ENCODE measurements at places on chromosomes 12 and 14. TPM values are rescaled to one million over a fixed set of nuclear protein-coding genes. Genes with fewer than 3 reads are reported as not detected.
A peak's percentile ranks its signal among the peaks of the same experiment; 100 is the strongest.

DNA sequence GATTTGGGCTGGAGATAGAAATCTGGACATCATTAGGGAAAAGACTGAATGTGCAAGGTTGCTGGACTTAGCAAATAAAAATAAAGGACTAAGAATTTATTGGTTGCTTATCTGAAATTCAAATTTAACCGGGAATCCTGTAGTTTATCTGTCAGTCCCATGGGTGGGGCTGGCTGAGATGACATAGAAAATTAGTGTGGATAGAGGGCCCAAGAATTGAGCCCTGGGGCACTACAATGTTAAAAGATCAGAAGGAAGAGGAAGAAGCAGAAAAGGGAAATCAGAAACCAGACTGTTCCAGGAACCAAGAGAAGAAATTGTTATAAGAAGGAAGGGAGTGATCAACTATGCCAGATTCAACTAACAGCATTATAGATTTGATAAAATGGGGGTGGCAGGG lies 96.7 kb upstream of the CCDC196 start:
- no peak for DNase-seq

DNA sequence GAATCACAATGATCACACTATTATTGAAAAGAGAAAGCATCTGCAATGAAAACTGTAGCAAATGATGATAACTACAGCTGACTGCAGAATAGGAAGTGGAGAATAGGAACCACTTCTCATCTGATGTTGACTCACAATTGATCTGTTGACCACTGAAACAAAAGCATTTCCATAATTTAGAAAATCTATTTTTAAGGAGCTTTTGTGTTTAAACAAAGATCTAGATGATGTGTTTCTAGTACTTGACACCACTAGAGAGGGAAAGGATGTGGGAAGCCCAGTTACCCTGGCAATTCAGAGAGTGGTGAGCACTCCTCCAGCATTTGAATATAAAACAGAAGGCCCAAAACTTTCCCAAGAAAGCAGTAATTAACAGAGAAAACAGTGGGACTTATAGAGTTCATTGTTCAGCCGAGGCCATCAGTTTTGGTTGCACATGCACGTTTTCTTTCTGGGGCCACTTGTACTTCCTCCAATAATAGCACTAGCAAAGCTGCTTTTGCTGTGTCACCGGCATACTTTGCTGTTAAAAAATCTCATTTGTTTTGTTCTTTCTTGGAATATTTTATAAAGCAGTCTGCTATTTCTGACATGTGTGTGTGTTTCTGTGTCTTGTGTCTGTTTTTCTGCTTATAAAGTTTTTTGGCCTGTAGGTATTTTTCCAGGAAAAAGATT lies 76.1 kb upstream of the HECTD1 start:
- DNase-seq: no peak

GRCh38 chr12:126588586-126589249 lies 1523.5 kb downstream of the AACS start:
- no peak for DNase-seq

DNA sequence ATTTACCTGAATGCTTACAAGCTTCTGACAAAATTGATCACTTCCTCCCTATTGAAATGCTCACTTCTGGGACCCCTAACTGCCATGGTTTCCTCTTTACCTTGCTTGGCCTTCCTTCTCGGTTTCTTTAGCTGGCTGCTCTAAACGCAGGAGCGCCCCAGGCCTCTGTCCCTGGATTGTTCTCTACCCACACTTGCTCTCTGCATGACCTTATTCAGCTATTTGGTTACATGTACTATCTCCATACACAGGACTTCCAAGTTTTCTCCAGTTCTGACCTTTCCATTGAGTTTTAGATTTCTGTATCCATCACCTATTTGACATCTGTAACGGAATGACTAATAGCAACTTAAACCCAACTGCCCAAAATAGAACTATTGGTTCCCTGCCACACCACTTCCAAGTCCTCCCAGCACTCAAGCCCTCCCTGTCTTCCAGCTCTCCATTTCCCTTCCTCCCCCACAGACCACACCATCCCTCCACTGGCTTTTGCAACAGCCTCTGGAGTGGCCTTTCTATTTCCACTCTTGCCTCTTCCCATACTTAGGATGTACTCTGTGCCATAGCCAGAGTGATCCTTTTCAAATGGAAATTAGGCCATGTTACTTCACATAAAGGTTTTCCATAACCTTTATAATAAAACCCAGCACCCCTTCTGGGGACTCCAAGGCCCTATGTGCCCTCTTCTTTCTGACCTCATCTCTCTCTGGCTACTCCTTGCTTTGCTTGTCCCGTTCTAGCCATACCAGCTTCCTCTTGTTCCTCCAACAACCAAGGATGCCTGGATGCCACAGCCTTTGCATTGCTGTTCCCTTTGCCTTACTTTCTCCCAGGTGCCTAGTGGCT lies 202.2 kb downstream of the AEBP2 start:
- no peak for DNase-seq

- no peak for DNase-seq
Measured at GRCh38 chr12:29807129-29807528, 23.4 kb upstream of the TMTC1 start.

DNA sequence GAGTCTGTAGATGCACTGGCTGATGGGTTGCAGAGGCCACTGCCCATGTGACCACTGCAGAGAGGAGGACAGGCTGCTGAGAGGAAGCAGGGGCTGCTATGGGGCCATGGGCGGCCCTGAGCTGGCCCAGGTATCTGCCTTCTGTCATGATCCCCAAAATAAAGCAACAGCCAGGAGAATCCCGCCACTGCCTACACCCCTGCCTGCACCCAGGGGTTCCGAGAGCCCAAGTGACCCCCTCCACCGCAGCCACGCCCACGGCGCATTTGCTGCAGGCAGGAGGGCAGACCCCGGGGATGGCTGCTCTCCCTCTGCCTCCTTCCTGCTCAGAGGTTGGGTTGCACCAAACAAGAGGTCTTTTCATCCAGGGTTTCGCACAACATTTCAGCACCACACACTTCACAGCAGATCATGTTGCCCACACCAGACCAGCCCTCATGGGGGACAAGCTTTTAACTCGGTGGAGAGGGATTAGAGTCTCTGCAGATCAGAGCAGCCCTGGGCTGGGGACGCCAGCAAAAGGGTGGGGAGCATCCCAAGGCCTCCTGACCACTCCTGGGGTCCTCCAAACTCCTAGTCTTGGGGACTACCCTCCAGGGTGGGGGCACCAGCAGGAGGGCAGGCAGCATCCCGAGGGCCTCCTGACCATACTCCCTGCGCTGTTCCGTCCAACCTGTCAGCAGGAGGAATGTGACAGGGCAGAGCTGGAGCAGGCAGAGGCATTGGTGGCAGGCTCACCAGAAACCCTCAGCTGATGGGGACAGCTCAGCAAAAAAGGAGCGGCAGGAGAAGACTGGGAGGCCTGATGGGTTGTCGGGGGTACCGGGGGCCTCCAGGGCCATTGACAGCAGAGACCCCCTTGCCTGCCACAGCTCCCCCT lies 14.1 kb downstream of the CCDC85C start:
- no peak for DNase-seq

DNA sequence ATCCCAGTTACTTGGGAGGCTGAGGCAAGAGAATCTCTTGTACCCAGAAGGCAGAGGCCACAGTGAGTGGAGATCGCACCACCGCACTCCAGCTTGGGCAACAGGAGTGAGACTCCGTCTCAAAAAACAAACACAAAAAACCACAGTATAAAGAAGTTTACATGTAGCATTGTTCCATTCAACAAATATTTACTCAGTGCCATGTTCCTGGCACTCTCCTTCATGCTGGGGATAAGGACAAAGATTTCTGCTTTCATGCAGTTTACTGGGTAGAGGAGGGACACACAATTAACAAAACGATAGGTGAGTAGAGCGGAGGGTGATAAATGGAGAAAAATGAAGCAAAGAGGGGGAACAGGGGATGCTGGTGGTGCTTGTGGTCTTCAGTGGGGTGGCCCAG lies 68.2 kb upstream of the OVCH1 start:
- DNase-seq: no peak

GRCh38 chr12:26043135-26044006 lies 81.5 kb downstream of the BHLHE41 start:
- DNase-seq: no peak

- no peak for DNase-seq
Measured at GRCh38 chr12:95201056-95201670, 16.1 kb downstream of the FGD6 start.

DNA sequence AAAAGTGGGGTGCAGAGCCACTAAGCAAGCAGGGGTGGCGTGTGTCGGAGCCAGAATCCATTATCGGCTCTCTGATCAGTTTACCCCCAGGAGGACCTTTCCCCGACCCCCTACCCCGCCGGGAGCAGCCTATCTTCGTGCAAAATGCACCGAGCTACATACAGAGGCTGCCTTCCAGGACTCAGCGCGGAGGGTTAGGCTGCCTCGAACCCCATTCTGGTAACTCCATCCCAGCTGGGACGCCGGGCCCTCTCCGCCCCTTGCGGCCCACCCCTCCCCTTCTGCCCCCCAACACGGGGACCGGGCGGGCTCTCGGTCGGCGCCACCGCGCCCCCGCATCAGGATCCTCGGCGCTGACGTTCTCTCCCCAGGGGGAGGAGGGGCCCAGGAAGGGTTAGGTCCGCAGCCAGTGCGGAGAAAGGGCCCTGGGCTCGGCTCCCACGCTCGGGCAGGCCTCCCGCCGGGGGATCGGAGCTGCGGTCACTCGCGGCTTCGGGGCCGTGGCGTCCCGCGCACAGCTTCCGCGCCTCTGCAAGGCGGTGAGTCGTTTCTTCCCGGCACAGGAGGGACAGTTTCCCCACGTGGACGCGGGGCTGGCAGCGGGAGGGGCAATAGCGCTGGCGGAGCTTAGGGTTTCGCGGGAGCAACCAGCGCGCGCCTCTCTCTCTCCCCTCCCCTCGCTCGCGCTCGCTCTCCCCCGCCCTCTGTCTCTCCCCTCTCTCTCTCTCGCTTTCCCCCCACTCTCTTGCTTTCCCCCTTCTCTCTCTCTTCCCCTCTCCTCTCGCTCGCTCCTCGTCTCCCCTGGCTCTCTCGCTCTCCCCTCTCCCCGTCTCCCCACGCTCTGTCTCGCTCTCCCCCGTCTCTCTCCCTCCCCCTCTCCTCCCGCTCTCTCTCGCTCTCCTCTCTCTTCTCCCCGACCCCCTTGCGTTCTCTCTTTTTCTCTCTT lies 12.5 kb upstream of the MAP3K9 start:
- no peak for DNase-seq

- peak; percentile 24 for DNase-seq
Measured at GRCh38 chr12:27207615-27208413, 36.3 kb upstream of the STK38L start.

- peak; percentile 65 for DNase-seq
Measured at GRCh38 chr12:12081836-12082497, 11.2 kb downstream of the BCL2L14 start.

DNA sequence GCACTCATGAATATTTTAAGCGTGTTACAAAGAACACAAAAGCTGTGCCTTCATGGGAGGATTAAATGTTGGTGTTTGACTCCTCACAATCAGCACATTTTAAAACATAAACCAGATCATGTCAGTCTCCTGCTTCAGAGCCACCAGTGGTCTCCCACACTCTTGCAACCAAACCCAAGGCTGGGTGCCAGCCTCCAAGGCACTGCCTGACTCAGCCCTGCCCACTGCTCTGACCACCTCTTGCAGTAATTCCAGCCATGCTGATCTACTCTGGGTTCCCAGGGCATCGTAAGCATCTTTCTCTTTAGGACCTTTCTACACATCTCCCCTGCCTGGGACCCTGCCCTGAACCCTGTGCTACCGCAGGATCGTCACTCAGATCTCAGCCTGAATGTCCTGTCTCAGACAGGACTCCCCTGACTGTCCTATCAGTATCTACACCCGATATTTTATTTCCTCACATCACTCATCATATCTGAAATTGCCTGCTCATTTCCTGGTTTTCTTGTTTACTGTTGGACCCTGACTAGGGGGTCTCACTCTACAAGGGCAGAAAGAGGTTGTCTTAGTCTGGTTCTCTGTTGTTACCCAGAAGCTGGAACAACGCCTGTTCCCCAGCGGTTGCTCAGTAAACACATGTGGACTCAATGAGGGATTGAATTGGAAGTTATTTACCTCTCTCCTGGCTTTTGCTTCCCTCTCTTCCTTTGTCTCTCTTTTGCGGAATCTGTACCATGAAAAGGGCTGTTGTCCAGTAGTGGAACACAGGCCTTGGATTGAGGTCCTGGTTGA lies 449.8 kb downstream of the RAD51B start:
- DNase-seq: peak; percentile 59

Gene LRRK2
- total RNA-seq: 5.6 TPM

Gene ITPR2
- 51.6 TPM for total RNA-seq

Gene GLI1
- total RNA-seq: 0.50 TPM

Gene SMIM41
- 0.15 TPM for total RNA-seq

Gene CCDC177
- total RNA-seq: not detected

Gene MYH6
- not detected for total RNA-seq

Gene CCDC184
- total RNA-seq: 0.40 TPM

Gene HOMEZ
- total RNA-seq: 15.0 TPM

Gene WDHD1
- 13.4 TPM for total RNA-seq

Gene PLXNC1
- total RNA-seq: 2.7 TPM

Gene TAMALIN
- 2.2 TPM for total RNA-seq

Gene KCNMB4
- 1.0 TPM for total RNA-seq

Gene HOXC5
- total RNA-seq: 0.80 TPM

Data from renal cortical epithelial cell (primary cell).